ENCODE measurements at places on chromosomes 3 and 15.

DNA sequence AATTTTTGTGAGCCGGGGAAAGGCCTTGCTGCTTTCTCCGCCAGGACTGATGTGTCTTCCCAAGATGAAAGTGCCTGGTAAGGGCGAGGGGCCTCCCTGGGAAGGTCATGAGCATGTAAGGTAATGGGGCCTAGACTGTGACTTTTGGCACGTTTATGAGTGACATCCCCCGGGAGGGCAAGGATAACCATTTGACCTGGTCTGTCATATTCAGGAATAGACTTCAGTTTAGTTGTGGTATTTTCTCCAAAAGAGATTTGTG is 631 bp upstream of the CNBP start:
- no peak for DNase-seq

DNA sequence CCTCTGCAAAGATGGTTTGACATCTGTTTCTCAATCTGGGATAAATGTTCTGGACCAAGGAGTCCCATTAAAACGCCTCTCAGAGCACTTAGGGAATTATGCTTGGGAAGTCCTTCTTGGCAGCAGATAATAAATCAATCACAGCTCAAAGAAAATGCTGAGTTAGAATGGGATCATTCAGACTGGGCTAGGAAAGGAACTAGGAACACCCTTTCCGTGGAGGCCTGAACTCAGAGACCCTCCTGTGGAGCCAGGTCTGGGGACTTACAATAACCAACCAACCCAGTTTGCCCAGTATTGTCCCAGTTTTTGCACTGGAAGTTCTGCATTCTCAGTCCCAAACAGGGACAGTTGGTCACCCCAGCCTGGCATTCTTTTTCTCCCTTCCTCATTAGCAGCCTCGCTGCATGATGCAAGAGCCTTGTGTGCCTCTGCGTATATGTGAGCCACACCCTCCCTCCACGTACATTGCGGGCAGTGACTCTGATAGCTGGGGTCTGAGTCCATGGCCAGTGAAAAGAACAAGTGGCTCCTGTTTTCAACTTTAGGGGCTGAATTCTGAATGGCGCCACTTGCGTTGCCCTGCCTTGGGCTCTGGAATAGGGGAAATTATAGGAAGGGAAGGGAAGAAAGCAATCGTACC is 88.7 kb downstream of the SEMA5B start:
- no peak for DNase-seq

DNA sequence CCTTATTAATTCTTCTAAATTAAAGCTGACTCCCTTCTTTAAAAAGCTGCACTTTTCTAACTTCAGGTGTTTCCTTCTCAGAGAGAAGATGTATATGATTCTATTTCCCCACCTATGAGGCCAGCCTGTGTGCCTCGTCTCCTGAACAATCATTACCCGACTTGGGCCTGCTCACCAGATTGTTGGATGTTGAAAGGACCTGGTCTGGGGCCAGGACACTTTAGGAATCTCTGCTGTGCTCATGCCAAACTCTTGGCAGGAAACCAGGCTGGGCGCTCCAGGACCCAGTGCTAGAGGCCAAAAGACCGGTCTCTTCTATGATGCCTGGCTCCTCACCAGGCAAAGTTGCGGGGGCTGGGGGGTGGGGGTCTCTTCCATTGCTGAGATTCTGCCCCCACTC is 16.9 kb upstream of the LRRC31 start:
- DNase-seq: no peak

- DNase-seq: no peak
These were observed 62.0 kb upstream of the LEKR1 start for GRCh38 chr3:156763931-156764720.

- DNase-seq: no peak
These were observed 47.5 kb downstream of the ARMC8 start for GRCh38 chr3:138234401-138235179.

GRCh38 chr15:62165793-62166375 is 799 bp upstream of the C2CD4B start:
- no peak for DNase-seq

- no peak for DNase-seq
These were observed 58.1 kb downstream of the DCBLD2 start for GRCh38 chr3:98843266-98843959.

DNA sequence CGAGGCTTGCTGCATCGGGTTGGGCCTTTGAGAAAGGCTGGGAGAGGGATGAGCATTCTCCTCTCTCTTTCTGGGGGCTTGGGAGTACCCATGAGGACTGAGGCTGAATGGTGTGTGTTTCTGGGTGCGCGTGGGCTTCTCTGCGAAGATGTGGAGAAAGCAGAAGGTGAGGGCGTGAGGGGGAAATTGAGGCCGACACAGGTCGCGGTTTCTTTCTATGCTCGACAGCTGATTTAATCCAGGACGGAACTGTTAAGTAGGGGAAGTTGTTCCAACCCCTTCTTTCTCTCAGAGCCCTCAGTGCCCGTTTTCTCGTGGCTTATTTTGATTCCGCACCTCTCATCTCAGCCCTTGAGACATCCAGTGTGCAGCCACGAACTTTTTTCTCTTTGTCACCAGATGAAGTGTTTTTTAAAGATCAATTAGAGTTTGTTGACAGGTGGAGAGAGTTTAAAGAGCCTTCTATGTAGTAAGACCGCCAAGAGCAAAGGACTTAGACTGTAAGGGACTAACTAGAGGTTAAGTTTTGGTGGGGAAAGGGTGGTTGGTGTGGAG is 711 bp downstream of the STARD9 start:
- no peak for DNase-seq

- no peak for DNase-seq
These were observed 18.3 kb upstream of the NTRK3 start for GRCh38 chr15:88274553-88275460.

DNA sequence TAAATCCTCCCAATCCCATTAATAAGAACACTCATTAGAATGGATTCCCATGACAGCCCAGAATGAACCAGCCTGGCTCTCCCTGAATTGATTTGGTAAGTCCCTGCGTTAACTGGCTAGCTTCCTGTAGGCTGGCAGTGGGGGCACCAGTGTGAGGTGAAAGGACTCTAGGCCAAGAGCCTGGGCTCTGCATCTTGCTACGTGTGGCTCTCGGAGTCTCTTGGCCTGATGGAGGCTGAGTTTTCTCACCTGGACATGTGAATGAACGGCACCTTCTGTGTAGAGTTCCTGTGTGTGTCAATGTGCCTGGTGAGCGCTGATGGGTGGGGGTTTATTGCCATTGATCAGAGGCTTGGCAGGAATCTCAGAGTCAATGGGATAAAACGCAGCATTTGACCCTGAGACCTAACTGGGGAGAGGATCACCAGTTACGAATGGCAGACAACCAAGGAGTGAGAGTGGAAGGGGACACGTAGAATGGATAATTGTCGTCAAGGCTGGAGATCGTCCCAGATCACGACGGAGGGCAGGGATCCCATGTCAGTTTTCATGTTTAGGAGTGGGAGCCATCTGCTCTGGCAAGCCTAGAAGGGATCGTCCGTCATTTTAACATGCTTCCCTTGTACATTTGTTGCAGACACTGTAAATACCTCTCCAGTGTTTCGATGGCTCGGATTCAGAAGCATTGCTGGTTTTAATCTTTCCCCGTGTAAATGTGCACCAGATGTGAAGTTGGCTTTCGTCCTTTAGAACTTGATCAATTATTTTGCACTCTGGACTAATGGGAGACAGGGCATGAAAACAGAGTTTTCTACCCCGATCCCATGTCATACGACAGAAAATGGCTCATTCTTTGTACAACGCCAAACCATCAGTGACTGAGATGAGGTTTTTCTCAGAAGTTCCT is 9.0 kb upstream of the KLF13 start:
- DNase-seq: no peak

GRCh38 chr3:43790060-43790459 is 99.3 kb downstream of the ABHD5 start:
- no peak for DNase-seq

DNA sequence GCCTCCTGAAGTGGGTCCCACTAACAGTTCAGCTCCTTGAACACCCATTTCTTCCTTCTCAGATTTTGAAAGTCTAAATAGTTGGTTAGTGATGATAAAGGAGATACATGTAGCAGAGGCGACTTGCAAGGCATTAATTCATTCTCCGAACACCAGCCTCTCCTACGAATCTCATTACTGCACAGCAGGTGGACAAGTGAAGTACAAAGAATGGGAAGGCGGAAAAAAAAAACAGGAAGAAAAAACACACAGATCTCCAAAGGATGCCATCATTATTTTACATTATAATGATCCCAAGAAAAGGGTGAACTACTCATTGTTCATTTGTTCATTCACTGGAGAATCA is 276.5 kb downstream of the MAGI1 start:
- no peak for DNase-seq

- DNase-seq: no peak
These were observed 16.1 kb upstream of the EBLN2 start for GRCh38 chr3:73045391-73045790.

- DNase-seq: no peak
These were observed 51.9 kb downstream of the USP8 start for GRCh38 chr15:50476143-50476542.

DNA sequence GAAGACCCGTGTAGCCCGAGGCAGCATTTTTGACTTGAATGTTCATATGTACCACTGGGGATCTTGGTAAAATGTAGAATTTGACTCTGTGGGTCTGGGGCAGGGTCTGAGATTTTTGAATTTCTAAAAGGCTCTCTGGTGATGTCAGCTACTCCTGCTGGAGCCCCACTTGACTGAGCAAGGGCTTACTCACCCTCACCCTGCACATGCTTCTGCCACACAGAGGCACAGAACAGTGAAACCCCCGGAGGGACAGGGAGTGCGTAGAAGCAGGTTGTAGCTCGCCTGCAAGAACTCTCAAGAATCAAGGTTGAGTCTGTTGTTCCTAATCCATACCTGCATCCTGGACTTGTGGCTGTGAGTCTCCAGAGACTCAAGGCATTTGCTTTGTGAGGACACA is 41.1 kb downstream of the SLCO3A1 start:
- DNase-seq: no peak

- no peak for DNase-seq
These were observed 860.5 kb downstream of the DIPK2A start for GRCh38 chr3:144831955-144832716.

DNA sequence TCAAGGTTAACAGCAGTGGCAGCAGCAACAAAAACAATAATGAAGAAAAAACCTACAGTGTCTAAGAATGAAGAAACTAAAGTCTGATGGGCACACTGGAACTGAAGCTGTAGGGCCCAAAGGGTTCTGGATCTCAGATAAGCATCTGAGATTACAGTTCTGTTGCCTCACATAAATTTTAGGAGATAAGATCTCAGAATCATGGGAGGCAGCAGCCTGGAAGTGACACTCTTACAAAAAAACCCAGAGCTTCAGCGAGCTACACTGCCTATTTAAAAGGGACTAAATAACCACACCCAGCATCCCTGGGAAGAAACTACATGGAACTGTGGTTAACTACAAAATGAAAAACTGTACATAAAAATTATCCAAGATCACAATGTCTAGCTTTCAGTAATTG is 61.2 kb downstream of the PLD1 start:
- no peak for DNase-seq

- DNase-seq: no peak
These were observed 23.1 kb downstream of the CXCR6 start for GRCh38 chr3:45966371-45966791.

All from non-pigmented ciliary epithelial cell (primary cell).